ENCODE measurements at places on chromosomes 5 and 9.

DNA sequence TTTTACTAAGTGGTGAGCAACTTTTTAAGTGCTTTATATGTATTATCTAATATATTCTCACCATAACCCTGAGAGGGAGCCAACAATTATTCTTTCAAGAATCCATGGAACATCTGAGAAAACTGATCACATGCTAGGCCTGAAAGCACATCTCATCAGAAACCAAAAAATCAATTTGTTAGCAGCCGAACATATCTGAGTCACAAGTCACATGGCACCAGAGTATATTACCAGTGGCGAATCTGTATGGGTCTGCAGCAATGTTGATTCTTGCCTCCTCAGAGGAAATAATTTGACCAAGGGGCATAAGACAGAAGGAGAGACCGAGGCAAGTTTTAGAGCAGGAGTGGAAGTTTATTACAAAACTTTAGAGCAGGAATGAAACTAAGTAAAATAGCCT lies 25.3 kb upstream of the SIL1 start:
- no peak for DNase-seq

DNA sequence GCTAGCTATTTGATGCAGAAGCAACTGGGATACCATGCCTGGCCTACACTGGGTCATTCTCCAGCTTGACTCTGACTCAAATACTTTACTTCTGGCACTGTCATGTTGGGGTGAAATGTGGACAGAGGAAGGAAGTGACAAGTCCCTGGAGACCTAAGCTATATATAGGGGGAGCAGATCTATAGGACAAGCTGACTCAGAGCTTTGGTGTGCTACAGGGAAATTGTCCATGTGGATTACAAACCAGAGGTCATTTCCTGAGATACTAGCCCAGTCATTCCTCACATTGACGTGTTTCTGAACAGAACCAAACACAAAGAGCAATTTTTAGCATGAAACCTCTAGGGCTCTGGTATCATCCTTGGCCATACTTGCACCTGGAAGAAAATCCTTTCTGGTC lies 531.6 kb upstream of the CLINT1 start:
- no peak for DNase-seq

- DNase-seq: no peak
Observed at GRCh38 chr5:32785611-32786254, 74.6 kb downstream of the NPR3 start.

DNA sequence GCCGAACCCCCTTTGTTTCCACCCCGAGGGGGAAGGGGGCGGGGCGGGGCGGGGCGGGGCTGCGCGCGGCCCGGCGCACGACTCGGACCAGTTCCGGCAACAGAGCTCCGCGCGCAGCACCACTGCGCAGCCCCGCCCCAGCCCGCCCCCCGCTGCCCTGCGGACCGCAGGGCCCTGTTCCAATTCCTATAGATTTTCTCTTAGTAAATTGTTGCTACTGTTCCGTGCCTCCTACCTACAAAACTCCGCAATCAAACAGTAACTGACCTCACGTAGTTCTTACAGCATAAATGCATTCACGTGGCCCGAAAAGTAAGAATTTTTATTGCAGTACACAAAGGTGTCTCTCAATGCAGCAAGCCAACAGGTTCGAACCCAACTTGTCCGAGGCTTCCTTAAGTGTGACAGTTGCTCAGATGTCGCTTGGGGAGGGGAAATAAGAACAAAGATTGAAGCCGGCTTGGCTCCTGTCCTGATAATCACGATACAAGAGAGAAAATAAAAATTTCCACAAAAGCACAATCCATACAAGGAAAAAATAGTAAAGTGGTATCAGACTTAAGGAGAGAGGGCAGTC lies 1.2 kb upstream of the RNF38 start:
- peak; percentile 70 for DNase-seq

- DNase-seq: no peak
Observed at GRCh38 chr5:173327948-173328843, at the start of gene STC2. TSS of gene STC2 (minus strand) at chr5:173328414. CDS start at chr5:173328193, 221 bp downstream.

DNA sequence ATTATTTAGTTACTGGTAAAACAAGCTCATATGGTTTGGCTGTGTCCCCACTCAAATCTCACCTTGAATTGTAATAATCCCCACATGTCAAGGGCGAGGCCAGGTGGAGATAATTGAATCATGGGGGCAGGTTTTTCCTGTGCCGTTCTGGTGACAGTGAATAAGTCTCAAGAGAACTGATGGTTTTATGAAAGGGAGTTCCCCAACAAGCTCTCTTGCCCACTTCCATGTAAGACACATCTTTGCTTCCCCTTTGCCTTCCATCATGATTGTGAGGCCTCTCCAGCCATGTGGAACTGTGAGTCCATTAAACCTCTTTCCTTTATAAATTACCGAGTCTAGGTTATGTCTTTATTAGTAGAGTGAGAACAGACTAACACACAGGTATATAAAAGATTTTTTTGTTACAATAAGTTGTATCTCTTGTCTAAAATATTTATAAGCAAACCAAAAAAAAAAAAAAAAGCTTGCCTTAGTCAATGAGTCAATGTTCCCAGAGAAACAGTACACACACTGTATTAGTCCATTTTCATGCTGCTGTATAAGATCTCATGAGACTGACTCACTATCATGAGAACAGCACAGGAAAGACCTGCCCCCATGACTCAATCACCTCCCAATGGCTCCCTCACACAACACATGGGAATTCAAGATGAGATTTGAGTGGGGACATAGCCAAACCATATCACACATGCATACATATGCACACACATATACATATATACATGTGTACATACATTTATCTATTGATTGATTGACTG lies 138.3 kb downstream of the BASP1 start:
- DNase-seq: no peak

- no peak for DNase-seq
Observed at GRCh38 chr9:107142430-107142829, 140.6 kb upstream of the RAD23B start.

GRCh38 chr5:15439801-15440200 lies 60.2 kb upstream of the FBXL7 start:
- no peak for DNase-seq

DNA sequence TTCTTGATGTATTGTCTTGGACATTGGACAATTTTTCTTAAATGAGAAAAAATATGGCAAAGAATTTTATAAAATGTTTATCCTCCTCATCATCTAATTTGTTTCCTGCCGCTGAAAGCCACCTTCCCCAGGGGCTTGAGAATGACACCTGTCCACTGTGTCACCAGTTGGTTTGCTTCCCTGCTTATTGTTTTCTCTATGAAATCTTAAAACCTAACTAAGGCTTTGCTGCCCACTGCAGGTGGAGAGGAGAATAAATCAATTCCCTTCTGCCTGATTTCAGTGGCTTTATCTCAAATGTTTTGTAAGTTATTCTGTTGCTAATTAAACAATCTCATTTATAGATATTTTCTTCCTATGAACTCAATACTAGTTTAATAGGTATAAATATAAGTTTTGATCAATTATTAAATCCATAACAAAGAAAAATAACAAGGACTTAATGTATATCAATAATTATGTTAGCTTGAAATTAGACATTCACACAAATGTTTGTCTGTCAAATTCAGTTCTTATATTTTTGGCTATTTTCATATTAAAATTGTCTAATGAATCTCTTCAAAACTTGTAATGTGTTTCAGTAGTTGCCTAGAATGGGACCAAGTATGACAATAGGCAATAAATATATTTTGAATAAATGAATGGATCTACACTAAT lies 822.5 kb downstream of the PTPRD start:
- DNase-seq: no peak

- DNase-seq: no peak
Observed at GRCh38 chr5:79990205-79990597, 861 bp downstream of the MTX3 start.

DNA sequence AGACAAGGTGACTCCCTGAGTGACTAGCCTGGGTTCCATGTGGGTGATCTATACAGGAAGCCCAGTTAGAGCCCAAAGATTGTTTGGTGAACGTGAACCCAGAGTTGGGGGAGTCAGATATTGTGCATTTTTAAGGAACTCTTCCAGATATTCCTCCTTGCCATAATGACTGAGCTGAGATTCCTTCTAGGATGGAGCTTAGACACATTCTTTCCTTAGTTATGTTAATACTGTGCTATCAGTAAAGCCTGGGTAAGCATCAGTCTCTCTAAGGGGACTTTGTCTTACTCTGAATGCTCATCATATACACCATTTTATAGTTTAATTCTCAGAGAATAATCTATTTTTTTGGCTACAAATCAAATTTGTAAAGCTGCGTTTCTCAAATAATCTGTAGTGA lies 68.1 kb downstream of the FOXB2 start:
- DNase-seq: no peak

- DNase-seq: no peak
Observed at GRCh38 chr5:150339165-150339564, 18.3 kb upstream of the TCOF1 start.

DNA sequence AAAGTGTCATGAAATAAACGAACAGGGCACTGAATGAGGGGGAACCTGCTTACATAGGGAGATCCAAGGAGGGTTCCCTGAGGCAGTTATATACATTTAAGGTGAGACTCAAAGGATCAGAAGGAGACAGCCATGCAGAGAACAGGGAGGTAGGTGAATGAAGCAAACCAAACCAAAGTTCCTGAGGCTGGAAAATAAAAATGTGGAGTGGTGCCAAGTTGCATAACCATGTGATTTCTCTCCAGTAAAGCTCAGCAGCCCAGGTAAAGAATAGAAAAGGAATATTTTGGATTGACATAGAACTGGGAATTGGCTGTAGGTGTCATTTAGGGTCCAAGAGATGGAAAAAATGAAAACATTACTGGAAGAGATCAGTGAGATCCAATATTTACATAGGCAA lies 110.7 kb downstream of the CAAP1 start:
- DNase-seq: no peak

DNA sequence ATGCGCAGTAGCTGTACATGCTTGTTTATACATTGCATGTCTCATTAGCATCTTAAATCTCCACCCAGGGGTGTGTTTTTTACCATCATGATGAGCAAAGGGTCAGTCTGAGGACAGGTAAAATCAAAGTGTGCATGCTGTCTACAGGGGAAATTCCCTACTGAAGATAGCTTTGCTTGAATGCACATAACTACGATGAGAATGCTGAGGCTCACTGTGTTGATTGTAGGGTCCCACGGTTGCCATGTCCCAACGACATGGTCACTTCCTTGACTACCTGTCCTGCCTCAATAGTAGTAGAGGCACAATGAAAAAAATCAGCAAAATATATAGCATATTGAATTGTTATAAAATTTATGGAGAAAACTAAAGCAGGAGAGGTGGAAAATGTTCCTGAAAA lies 95.6 kb upstream of the TUSC1 start:
- DNase-seq: no peak

DNA sequence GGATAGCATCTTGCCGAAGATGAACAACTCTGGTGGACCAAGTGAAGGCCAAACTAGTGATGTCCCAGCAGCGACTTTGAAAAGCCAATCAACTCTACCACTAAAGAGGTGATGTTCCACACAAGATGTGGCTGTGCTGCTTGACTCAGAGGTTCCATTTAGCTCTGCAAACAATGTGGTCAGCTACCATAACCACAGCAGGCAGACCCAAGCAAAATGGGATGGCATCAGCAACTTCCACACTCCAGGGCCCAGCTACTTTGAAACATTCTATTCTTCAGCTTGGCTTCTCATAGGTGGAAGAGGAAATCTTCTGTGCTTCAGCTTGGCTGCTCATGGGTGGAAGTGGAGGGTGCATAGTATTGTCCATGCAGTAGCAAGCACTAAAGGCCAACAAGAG lies 70.5 kb downstream of the IRX2 start:
- DNase-seq: no peak

DNA sequence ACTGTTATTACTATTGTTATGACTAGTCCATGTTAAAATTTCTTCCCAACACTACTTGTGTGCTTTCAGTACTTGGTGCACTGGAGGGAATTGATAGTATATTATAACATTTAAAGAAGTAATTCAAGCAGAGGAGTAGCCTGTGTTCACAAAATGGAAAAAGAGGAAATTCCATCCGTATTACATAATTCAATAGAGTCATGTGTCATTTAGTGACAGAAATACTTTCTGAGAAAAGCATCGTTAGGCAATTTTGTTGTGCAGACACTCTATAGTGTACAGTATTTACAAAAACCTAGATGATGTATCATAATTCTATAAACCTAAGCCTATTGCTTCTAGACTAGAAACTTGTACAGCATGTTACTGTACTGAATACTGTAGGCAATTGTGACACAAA lies 78.3 kb upstream of the PCSK5 start:
- DNase-seq: no peak

- DNase-seq: no peak
Observed at GRCh38 chr5:74543162-74543995, 97.1 kb downstream of the ENC1 start.

GRCh38 chr5:113344973-113345940 lies 89.5 kb downstream of the TSSK1B start:
- DNase-seq: no peak

GRCh38 chr9:127905004-127905728 lies 5.8 kb upstream of the ST6GALNAC6 start:
- peak; percentile 65 for DNase-seq

GRCh38 chr9:136626740-136627642 lies 35.7 kb upstream of the EGFL7 start:
- no peak for DNase-seq

DNA sequence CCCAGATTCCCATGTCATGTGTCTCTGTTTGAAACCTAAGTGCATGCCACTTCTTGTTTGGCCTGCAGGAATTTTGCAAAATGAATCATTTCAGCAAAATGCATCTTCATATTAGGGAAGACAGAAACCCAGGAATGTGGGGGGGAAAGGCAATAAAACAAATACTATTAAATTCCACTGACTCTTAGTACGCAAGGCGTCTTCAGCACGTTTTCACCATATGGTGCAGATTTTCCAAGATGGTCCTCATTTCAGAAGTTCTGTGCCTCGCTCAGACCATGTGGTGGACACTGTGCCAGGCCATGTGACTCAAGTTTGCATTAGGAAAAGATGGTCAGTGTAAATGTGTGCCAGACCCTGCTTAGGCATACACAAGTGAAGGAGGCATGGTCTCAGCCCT lies 184.0 kb downstream of the ACTL7B start:
- no peak for DNase-seq

DNA sequence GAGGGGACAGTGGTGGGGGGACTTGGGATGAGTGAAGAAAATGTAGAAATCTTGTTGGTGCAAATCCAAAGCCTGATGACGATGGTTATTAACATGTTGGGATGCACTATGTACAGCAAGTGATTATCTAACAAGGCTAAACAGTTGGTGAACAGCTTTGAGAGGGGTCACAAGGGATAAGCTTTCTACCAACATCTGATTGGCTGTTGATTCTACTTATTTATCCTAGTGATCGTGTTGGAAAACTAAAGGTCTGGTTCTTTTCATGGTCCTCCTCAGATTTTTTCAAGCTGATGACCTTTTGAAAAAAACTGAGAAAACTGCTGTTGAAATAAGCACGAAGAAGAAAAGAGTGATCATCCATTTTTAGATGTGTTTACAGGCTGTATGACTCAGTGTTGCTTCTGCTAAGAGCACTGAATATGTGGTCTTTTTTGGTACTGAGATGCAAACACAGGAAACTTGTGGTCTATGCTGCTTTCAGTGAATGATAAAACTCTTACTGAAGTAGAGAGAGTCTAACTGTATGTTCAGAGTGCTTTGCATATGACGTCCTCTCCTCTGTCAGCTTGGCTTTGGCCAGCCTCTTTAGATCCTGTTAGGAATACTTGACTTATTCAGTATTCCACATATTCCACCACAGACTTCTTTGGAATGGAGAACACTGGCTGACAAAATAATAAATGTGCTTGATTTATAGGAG lies 174.8 kb downstream of the SLF1 start:
- no peak for DNase-seq

GRCh38 chr9:115396071-115396529 lies 278.1 kb upstream of the TNC start:
- DNase-seq: no peak

GRCh38 chr5:168726342-168726741 lies 147.2 kb upstream of the PANK3 start:
- no peak for DNase-seq

- no peak for DNase-seq
Observed at GRCh38 chr5:143432658-143433239, 29.3 kb upstream of the NR3C1 start.
